ENCODE measurements at places on chromosomes 2 and 18.

DNA sequence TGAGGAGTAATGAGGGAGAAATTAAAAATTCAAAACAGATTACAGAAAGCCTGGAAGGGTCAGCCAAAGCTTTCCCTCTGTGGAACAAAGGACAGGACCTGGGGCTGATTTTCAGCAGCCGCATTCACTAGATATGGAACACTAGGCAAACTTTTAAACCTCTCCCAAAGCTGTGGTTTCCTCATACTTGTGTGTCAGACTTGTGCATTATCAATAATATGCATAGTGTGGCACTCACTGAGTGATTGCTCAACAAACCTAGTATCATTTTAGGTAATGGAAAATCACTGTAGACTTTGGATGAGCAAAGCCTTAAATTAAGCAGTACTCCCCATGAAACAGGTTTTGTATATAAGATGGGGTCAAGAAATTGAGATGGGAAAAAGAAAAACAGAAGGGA is 26.3 kb upstream of the IKZF2 start:
- H3K27me3 ChIP-seq: no peaks in the 10 kb centered on the region
- H3K36me3 ChIP-seq: no peaks in the 10 kb centered on the region
- no peak overlapping the region for H3K4me3 ChIP-seq

GRCh38 chr2:10371441-10372196 is 68.9 kb downstream of the HPCAL1 start:
- no peak overlapping the region for H3K4me3 ChIP-seq
- H3K4me1 ChIP-seq: peaks cover 24% of the 10 kb centered on the region
- H3K36me3 ChIP-seq: no peaks in the 10 kb centered on the region
- no peak overlapping the region for H3K27ac ChIP-seq
- no peak for DNase-seq
- H3K27me3 ChIP-seq: no peaks in the 10 kb centered on the region

- no peaks in the 10 kb centered on the region for H3K36me3 ChIP-seq
- H3K4me3 ChIP-seq: no peak overlapping the region
- no peak overlapping the region for H3K27ac ChIP-seq
- no peaks in the 10 kb centered on the region for H3K27me3 ChIP-seq
These were observed 42.9 kb downstream of the DOCK10 start for GRCh38 chr2:224999321-224999720.

- H3K27ac ChIP-seq: no peak overlapping the region
- no peaks in the 10 kb centered on the region for H3K27me3 ChIP-seq
- no peak for DNase-seq
- peaks cover 3% of the 10 kb centered on the region for H3K4me1 ChIP-seq
- no peaks in the 10 kb centered on the region for H3K36me3 ChIP-seq
- no peak overlapping the region for H3K4me3 ChIP-seq
These were observed 90.8 kb downstream of the WDSUB1 start for GRCh38 chr2:159195697-159196096.

DNA sequence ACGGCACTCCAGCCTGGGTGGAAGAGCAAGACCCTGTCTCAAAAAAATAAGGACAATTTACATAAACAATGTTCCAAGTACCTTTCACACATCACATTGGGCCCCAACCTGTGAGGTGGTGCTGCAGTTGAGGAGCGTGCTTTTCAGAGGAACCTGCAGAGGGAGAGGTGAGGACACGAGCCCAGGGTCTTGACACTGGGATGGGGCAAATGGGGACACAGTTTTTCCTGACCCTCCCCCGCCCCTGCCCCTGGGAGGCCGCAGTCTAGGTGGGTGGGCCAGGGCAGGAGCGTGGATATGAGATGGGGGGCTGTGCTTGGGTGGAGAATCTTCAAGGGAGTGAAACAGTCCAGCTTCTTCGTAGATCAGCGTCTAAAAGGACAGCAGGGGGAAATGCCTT is 112.9 kb downstream of the SEPTIN10 start:
- no peaks in the 10 kb centered on the region for H3K36me3 ChIP-seq
- no peak overlapping the region for H3K4me3 ChIP-seq
- no peak overlapping the region for H3K27ac ChIP-seq

GRCh38 chr2:88350331-88351248 is 101.9 kb downstream of the FOXI3 start:
- no peak overlapping the region for H3K27ac ChIP-seq
- H3K36me3 ChIP-seq: no peaks in the 10 kb centered on the region
- peak overlapping the region; percentile 76 for H3K4me3 ChIP-seq
- peak; percentile 68 for DNase-seq
- H3K4me1 ChIP-seq: peaks cover 3% of the 10 kb centered on the region

- no peak for DNase-seq
- H3K36me3 ChIP-seq: no peaks in the 10 kb centered on the region
- no peaks in the 10 kb centered on the region for H3K27me3 ChIP-seq
- no peaks in the 10 kb centered on the region for H3K4me1 ChIP-seq
- H3K27ac ChIP-seq: no peak overlapping the region
These were observed 922.0 kb upstream of the NRXN1 start for GRCh38 chr2:51953931-51954330.

DNA sequence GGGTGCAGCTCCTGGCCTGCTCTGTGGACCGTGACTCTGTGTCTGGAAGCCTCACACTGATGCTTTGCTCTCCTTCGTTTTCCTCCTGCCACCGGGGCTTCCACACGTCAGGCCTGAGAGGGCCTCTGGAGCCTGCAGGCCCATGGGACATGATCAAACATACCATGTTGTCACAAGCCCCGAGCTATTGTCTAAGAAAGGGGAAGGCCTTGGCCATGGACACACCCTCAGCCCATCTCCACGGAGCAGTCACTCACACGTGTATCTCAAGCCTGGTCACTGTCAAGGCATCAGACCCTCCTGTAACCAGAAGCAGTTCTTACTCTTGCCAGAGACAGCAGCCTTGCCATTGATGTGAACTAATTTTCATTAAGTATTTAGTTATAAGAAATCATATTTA is 814.1 kb upstream of the SALL3 start:
- H3K4me3 ChIP-seq: no peak overlapping the region
- no peak overlapping the region for H3K27ac ChIP-seq
- no peaks in the 10 kb centered on the region for H3K27me3 ChIP-seq
- no peaks in the 10 kb centered on the region for H3K36me3 ChIP-seq

DNA sequence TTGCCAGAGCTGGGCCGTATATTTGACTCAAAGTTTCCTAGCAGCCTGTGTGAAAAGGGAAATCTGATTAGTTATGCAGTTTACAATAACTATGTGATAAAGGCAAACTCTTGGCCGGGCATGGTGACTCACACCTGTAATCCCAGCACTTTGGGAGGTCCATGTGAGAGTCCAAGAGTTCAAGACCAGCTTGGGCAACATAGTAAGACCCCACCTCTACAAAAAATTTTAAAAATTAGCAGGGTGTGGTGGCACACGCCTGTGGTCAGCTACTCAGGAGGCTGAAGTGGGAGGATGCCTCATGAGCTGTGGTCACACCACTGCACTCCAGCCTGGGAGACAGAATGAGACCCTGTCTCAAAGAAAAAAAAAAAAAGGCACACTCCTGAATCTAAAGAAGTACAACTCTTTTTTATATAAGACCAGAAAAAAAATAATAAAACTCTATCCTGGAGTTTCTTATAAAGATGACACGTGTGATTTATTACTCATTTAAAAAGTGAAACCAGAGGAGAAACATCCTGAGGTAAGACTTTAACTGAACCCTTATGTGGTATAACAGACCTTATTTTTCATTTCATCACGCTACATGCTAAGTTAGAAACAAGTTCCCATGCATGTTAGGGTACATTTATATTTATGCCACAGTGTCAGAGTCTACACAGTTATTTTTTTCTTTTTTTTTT is 32.6 kb upstream of the KCMF1 start:
- no peak overlapping the region for H3K4me3 ChIP-seq
- no peak for DNase-seq
- no peak overlapping the region for H3K27ac ChIP-seq
- no peaks in the 10 kb centered on the region for H3K27me3 ChIP-seq

DNA sequence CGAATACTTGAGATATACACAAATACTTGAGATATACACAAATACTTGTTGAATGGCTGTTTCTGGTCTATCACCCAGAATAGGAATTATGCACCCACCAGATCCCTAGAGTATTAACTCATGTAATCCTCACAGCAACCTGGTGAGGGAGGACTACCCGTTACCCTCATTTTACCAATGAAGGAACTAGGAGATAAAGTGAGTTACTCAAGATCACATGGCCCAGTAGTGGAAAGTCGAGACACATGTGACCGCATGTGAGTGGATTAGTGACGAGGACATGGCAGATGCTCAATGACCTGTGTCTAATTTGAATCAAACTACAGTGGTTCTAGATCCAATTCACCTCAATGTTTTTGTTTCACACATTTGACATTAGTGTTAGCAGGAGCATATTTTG is 2.4 kb downstream of the MOGAT1 start:
- H3K4me1 ChIP-seq: no peaks in the 10 kb centered on the region
- no peak overlapping the region for H3K4me3 ChIP-seq
- peaks cover 3% of the 10 kb centered on the region for H3K27me3 ChIP-seq
- H3K36me3 ChIP-seq: no peaks in the 10 kb centered on the region

DNA sequence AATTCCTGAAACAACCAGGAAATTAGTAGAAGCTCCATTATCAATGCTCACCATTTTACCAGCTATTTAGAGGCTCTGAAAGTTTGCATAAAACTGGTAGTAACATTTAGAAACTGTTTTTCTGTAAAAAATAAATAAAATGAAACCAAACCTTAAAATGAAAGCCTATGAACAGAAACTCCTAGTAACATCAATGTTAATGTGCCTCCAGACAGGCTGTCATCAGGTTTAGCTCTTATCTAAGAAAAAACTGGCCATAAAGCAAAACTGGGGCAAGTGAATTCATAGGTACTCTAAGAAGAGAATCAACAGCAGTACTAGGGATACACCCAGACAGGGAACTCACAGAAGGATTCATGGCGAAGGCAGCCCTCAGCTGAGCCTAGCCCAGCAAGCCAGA is 8.0 kb downstream of the E2F6 start:
- DNase-seq: no peak
- no peaks in the 10 kb centered on the region for H3K4me1 ChIP-seq
- peaks cover 85% of the 10 kb centered on the region for H3K36me3 ChIP-seq
- no peak overlapping the region for H3K4me3 ChIP-seq

- no peaks in the 10 kb centered on the region for H3K27me3 ChIP-seq
- no peak for DNase-seq
- no peak overlapping the region for H3K27ac ChIP-seq
- no peak overlapping the region for H3K4me3 ChIP-seq
These were observed 1152.8 kb upstream of the CELF4 start for GRCh38 chr18:38718365-38718901.

DNA sequence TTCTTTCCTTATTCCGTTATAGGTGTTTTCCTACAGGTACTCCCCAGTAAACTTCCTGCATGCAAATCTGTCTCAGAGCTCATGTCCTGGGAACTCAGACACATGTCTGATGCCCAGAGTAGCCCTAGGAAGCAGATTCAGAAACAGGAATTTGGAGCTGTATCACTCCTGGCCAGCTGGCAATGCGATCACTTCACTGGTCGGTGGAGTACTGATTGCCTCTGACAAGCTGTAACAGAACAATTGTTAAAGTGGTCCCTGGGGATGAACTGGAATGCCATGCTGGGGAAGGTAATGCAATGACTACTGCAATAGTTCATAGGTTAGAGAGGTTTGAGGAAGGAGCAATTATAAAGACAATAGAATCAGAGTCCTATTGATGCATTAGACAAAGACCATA is 131.6 kb upstream of the DOCK10 start:
- no peaks in the 10 kb centered on the region for H3K4me1 ChIP-seq
- no peak overlapping the region for H3K27ac ChIP-seq
- H3K36me3 ChIP-seq: no peaks in the 10 kb centered on the region
- no peaks in the 10 kb centered on the region for H3K27me3 ChIP-seq
